Spleen (tissue), 13 donors: ENCODE measurements at places on chromosomes 6 and 20. TPM values are rescaled to one million over a fixed set of nuclear protein-coding genes. Genes with fewer than 3 reads are reported as not detected.
A peak's percentile ranks its signal among the peaks of the same experiment; 100 is the strongest.

The GFRA4 gene
- not detected for total RNA-seq

The HLA-DOB gene
- total RNA-seq: 49.6 TPM

The SIRPA gene
- 65.4 TPM for total RNA-seq

The RREB1 gene
- 69.0 TPM for total RNA-seq

The BPIFB1 gene
- total RNA-seq: not detected

The SLC35B2 gene
- total RNA-seq: 24.4 TPM

- no peak for DNase-seq
- H3K4me3 ChIP-seq: no peak overlapping the region
- no peaks in the 10 kb centered on the region for H3K36me3 ChIP-seq
- H3K27me3 ChIP-seq: no peaks in the 10 kb centered on the region
Observed at GRCh38 chr6:22575190-22575589, 5.8 kb downstream of the HDGFL1 start.

DNA sequence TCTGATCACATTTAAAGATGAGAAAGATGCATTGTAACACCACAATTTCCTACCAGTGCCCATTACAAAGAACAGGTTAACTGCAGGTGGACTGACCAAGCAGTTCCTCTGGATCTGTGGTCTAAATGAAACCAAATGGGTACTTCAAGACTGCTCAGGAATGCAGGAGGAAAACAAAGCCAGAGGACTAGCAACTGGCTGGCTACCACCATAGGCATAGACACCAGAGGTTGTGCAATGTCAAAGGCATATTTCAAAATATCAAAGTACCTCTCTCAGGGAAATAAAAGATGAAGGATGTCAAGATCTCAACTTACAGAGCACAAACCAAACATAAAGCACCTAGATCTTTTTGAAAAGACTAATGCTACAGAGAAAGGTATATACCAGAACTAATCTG lies 65.5 kb downstream of the GMDS start:
- H3K4me3 ChIP-seq: no peak overlapping the region
- no peak overlapping the region for H3K27ac ChIP-seq
- DNase-seq: no peak
- no peaks in the 10 kb centered on the region for H3K27me3 ChIP-seq
- no peaks in the 10 kb centered on the region for H3K4me1 ChIP-seq

GRCh38 chr20:34815636-34816035 lies 9.8 kb downstream of the NCOA6 start:
- no peak overlapping the region for H3K27ac ChIP-seq
- H3K36me3 ChIP-seq: no peaks in the 10 kb centered on the region
- no peak for DNase-seq
- no peaks in the 10 kb centered on the region for H3K27me3 ChIP-seq
- H3K4me3 ChIP-seq: no peak overlapping the region

GRCh38 chr6:115811541-115811940 lies 249.2 kb downstream of the FRK start:
- DNase-seq: no peak
- no peak overlapping the region for H3K27ac ChIP-seq
- no peak overlapping the region for H3K4me3 ChIP-seq
- H3K36me3 ChIP-seq: no peaks in the 10 kb centered on the region

DNA sequence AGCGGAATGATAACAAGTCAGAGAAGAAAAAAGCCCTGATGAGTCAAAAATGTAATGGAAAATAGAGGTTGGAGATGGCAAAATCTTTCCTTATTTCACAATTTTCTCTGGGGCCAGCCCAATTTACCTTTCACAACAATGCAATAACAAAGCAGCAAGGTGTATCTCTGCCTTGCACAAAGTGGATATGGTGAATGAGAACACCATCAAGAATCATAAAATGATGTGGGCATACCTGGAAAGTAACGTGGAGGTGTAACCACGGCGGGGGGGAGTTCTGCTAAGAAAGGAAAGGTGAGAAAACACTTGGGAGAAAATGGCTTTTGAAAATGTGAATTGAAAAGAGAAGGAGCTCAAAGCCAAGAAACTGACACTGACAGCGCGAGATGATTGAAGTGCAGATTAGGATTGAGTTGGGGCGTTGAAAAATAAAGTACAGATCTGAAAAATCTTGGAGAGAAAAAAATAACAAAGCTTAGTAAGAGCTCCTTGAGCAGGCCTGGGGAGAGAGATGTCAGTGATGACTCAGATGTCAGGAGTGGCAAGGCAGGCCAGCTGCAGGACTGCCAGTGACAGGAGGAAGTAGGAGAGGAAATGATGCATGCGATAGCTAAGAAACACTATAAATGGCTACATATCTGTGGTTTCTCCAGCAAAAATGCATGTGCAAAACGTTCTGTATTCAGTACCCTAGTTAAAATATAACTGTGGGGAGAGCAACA lies 26.2 kb downstream of the ARHGAP18 start:
- no peaks in the 10 kb centered on the region for H3K27me3 ChIP-seq
- no peak overlapping the region for H3K4me3 ChIP-seq
- peak; percentile 91 for DNase-seq
- peaks cover 56% of the 10 kb centered on the region for H3K4me1 ChIP-seq

DNA sequence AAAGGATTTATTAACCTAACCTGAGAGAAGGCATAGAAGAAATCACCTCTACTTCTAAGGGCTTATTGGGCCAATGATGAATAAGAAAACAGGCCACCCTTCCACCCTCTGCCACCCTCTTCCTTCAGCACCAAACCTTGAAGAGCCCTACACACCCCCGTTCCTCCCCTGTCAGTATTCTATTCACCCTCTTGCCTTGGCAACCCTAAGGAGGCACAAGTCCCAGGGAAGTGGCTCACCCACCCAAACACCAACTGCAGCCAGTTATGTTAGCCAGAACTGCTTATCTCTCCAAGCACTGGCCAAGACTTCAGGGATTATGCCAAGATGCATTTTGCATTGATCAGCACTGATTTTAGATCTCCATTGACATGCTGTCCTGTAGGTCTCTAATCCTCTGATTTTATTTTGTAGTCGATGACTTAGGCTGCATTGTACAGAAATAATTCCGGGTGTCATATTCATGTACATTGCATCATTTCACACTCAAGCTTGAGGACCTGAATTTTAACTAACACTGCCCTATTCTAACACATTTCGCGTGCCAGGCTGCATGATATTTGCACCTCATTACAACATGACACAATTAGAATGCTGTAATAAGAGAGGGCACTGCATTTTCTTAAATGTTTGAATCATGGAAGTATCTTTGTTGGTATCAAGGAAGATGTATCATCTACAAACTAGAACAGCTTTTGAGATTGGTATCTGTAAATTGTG lies 15.7 kb downstream of the CNKSR3 start:
- no peaks in the 10 kb centered on the region for H3K27me3 ChIP-seq
- H3K4me3 ChIP-seq: no peak overlapping the region
- DNase-seq: no peak
- H3K27ac ChIP-seq: no peak overlapping the region
- peaks cover 3% of the 10 kb centered on the region for H3K4me1 ChIP-seq
